Fibroblast of skin of back (primary cell): ENCODE measurements at places on chromosomes 2 and 18.

DNA sequence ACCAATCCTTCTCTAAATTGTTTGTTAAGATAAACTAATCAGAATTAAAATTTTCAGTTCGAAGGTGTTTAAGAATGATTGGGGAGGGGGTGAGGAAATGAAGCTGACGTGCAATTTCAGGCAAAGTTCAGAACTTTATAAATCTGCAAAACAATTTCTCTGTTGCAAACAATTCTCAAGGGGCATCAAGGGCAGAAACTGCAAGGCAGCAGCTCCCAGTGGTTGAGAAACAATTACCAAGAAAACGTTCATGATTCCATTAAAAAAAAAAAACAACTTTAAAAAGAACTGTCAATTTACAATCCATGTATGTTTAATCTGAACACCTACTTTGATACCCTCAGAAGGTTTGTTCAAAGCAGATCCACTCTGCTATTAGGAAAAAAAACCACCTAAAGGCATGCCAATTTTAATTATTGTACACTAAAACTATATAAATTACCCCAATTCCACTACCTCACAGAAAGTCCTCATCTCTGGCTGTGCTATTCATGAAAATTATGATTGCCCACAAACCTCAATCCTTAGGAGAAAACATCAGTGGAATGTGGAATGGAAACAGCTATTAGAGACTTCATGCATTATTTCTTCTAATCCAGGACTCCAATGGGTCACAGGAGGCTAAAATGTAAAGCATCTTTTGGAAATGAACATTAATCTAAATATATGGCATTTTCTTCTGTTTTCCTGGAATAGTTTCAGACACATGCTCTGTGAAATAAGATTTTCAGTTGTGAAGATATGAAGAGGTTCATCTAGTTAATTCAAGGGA is 119.9 kb upstream of the ACVR1C start:
- peak; percentile 52 for DNase-seq

- DNase-seq, result peak; percentile 25
Measured at GRCh38 chr2:99851089-99851488, 291.3 kb downstream of the AFF3 start.

GRCh38 chr2:63051042-63051794 is 588 bp downstream of the OTX1 start:
- no peak for DNase-seq

GRCh38 chr18:7727361-7728076 is 160.4 kb downstream of the PTPRM start:
- DNase-seq, result no peak

DNA sequence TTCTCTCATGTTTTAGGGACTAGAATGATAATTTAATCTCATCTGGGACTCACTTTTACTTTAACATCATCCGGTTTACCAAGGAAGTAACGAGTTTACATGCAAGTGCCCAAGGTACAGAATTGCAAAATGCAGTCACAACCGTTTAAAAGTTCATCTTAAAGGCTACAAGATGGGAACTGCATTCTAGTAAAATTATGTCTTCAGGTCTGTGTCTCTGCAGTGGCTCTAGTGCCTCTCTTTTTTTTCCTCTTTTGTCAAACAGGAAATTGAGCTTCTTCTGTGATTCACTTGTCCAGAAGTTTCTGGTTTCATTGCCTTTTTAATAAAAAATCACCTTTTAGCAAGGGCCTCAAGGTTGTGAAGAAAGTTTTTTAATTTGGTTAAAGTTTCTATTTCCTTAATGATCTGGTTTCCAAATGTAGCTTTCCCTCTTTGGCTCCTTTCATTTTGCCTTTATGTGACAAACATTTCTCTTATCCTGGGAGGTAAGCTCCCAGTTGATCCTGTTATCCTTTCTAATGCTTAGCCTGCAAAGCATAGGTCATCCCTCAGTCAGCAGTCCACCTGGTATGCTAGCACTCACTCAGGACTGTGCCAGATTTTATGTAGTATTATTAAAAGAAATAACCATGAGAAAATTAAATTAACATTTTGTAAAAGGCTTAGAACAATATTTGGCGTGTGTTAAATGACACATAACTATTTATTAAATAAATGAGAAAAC is 2.4 kb downstream of the GLS start:
- no peak for DNase-seq

- peak; percentile 11 for DNase-seq
Measured at GRCh38 chr18:33578518-33579348, 714 bp downstream of the ASXL3 start.

DNA sequence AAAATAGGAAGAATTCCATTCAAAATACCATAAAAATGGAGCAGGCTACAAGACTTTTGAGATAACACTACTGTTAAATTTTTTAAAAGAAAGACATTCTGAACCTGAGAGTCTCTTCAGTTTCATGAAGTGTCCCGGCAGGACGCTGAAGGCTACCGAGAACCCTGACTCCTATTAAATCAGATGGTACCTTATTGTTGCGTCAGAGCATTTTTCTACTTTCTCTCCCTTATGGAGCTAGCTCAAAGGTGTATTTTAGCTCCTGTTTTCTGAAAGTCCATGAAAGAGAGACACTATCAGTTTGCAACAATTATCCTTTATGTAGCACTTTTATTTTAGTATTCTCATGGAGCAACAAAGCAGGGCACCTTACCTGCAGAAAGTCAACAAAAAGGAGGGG is 626.7 kb downstream of the IRS1 start:
- DNase-seq, result no peak

DNA sequence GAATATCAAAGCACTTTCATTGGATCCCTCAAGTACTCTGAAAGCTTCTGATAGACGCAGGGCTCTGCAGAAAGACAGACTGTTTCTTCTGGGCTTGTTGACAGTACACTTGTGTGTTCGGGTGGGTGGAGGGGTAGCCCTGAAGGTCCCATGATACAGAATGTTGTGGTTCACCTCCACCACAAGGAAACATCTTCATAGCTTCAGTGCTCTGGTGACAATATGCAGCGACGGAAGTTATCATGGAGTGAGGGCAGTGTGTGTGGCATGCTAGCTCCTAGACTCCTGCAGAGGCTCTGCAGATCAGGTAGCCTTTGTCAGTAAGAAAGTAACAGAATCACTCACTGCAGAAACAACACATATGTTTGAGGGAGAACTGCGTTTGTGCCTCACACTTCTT is 90.7 kb downstream of the MEIS1 start:
- DNase-seq, result no peak

DNA sequence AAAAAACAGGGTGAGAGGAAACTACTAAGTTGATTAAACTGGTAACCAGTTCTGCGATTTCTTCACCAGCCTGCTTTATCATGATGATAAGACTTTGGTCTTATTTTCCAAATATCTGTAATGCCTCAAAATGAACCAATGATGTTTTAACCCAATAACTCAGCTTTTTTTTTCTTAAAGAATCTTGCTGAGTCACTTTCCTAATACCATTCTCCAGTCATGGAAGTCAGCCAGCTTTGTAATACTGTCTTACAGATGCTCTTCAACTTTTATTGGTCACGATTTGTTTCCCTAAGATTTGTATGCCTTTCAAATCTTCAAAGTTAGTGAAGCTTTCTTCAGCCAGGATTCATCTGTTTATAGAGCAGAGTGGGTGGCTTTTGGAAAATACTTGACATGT is 47.7 kb upstream of the SMIM21 start:
- peak; percentile 90 for DNase-seq

DNA sequence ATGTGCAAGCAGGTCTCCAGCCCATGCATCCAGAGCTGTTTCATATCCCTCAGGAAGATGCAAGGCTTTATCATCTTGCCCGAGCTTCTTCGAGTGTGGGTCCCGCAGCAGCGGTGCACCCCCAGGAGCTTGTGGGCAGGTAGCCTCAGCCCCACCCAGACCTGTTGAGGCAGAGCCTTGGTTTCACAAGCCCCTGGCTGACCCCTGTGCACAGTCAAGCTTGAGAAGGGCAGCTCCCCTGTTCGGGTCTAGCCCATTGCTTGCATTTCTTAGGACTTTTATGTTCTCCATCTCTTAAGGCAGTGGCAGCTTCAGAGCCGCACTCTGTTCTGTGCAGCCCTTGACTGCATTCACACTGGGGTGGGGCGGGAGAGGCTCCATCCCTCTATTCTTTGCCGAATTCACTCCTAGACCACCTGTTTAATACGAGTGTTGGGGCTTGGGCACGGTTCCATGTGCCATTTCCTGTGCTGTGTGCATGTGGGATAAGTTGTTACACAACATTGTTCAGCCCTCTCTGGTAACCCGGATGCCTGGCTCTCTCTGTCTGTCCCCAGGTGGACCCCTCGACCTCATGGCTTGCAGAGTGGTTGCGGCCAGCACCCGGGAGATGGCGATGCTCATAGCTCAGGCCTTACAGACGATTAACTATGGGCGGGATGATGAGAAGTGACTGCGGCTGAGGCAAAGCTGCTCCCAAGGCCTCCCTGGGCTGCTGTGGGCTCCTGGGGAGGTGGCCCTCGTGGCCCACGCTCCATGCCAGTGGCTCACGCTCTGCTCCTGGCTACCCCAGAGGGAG is 48.7 kb downstream of the IMPA2 start:
- no peak for DNase-seq

DNA sequence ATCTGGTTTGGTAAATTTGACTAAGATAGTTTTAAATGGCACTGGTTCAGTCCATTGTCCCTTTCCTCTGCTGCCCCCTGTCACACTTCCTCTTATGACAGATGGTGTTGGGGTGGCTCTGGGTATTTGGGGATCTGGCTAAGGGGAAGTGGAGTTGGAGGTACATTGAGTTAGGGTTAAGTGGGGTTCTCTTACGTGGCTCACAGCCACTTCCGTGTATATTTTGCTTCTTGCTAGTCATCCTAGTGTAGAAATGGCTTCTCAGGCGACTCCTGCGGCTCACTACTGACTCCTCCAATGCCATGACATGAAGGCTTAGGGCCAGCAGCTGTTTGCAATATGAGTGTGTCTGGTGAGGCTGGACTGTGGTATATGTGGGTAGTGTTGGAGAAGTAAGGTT is 187.0 kb downstream of the HAUS1 start:
- no peak for DNase-seq
